Activated CD4-positive, alpha-beta T cell treated with anti-CD3 and anti-CD28 coated beads, Interleukin-2, amount 10 ng/mL, durations not matched to agents 7 days and 5 days (primary cell): ENCODE measurements at places on chromosomes 5 and 9. TPM values are rescaled to one million over a fixed set of nuclear protein-coding genes. Genes with fewer than 3 reads are reported as not detected.

DNA sequence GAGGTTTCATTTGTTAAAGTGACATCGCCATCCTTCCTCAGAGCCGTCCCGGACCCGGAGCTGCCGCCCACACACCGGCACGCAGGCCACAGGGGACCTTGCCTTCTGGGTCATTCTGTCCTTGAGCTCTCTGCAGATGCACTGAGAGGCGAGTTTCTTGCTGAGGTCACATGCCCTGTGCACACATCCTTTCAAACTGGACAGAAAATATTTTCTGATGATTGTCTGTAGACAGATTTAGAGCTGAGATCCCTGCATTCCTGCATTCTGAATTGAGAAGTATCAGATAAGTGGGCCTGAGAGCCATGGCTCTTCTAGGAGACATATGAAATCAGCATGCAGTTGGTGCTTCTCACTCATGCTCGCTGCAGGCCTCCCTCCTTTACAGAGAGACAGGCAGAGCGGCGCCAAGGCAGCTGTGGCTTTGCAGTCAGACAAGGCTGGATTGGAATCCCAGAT, 25.4 kb downstream of the BOD1 start:
- H3K36me3 ChIP-seq: peaks cover 3% of the 10 kb centered on the region
- DNase-seq: no peak
- H3K4me3 ChIP-seq: no peak overlapping the region
- no peaks in the 10 kb centered on the region for H3K27me3 ChIP-seq
- no peak overlapping the region for H3K27ac ChIP-seq

The AK8 gene
- not detected for total RNA-seq

GRCh38 chr5:73031839-73032238, 76.0 kb downstream of the FCHO2 start:
- H3K27me3 ChIP-seq: peaks cover 4% of the 10 kb centered on the region
- no peak for DNase-seq
- H3K27ac ChIP-seq: no peak overlapping the region
- H3K4me3 ChIP-seq: no peak overlapping the region
- H3K36me3 ChIP-seq: no peaks in the 10 kb centered on the region

GRCh38 chr5:54186912-54187445, 123.4 kb downstream of the ARL15 start:
- H3K4me3 ChIP-seq: no peak overlapping the region
- H3K4me1 ChIP-seq: no peaks in the 10 kb centered on the region
- H3K27ac ChIP-seq: no peak overlapping the region
- H3K27me3 ChIP-seq: no peaks in the 10 kb centered on the region
- no peaks in the 10 kb centered on the region for H3K36me3 ChIP-seq

- H3K4me3 ChIP-seq: no peak overlapping the region
- no peak for DNase-seq
- H3K27me3 ChIP-seq: no peaks in the 10 kb centered on the region
- H3K4me1 ChIP-seq: no peaks in the 10 kb centered on the region
- H3K27ac ChIP-seq: no peak overlapping the region
- H3K36me3 ChIP-seq: no peaks in the 10 kb centered on the region
These were observed 625.5 kb downstream of the CHSY3 start for GRCh38 chr5:130529511-130530485.

GRCh38 chr9:70498866-70499265, 84.4 kb upstream of the KLF9 start:
- peaks cover 21% of the 10 kb centered on the region for H3K4me1 ChIP-seq
- H3K4me3 ChIP-seq: no peak overlapping the region
- H3K36me3 ChIP-seq: no peaks in the 10 kb centered on the region
- DNase-seq: no peak
- H3K27ac ChIP-seq: no peak overlapping the region
